ENCODE measurements at places on chromosomes 3 and 15. TPM values are rescaled to one million over a fixed set of nuclear protein-coding genes. Genes with fewer than 3 reads are reported as not detected.

Gene UCN2
- 0.17 TPM for total RNA-seq

Gene ZPLD1
- total RNA-seq, result not detected

Gene MAGEL2
- total RNA-seq, result not detected

Gene SLC22A14
- not detected for total RNA-seq

Gene CERS3
- total RNA-seq, result not detected

Gene HACL1
- 19.5 TPM for total RNA-seq

Gene CTXN2
- 0.20 TPM for total RNA-seq

Gene IL16
- total RNA-seq, result not detected

Gene PRR20G
- not detected for total RNA-seq

Gene HGD
- total RNA-seq, result not detected

Gene RLBP1
- total RNA-seq, result not detected

Gene PLIN1
- total RNA-seq, result 0.15 TPM

Gene GABRG3
- not detected for total RNA-seq

Gene ZNF770
- total RNA-seq, result 13.9 TPM

Gene GABRR3
- not detected for total RNA-seq

Gene CPN2
- not detected for total RNA-seq

Gene BAHD1
- total RNA-seq, result 16.6 TPM

Gene DENND6A
- total RNA-seq, result 10.0 TPM

Gene TRPC1
- 23.9 TPM for total RNA-seq

Gene CCR5
- total RNA-seq, result not detected

Gene SATB1
- total RNA-seq, result 0.89 TPM

Gene CYP11A1
- 0.10 TPM for total RNA-seq

Gene TRA2B
- 268 TPM for total RNA-seq

Gene GOLGA8J
- not detected for total RNA-seq

Gene IL17RE
- 0.05 TPM for total RNA-seq

Gene NTRK3
- 0.86 TPM for total RNA-seq

Gene CSTA
- 0.30 TPM for total RNA-seq

Gene PXYLP1
- total RNA-seq, result 14.5 TPM

Gene NEK10
- 1.4 TPM for total RNA-seq

Gene SOX2
- 1.6 TPM for total RNA-seq
